ENCODE measurements at places on chromosomes 12 and 14. TPM values are rescaled to one million over a fixed set of nuclear protein-coding genes. Genes with fewer than 3 reads are reported as not detected.

Gene PLEK2
- 8.6 TPM for polyA plus RNA-seq

Gene RNASE2
- polyA plus RNA-seq = 0.45 TPM

DNA sequence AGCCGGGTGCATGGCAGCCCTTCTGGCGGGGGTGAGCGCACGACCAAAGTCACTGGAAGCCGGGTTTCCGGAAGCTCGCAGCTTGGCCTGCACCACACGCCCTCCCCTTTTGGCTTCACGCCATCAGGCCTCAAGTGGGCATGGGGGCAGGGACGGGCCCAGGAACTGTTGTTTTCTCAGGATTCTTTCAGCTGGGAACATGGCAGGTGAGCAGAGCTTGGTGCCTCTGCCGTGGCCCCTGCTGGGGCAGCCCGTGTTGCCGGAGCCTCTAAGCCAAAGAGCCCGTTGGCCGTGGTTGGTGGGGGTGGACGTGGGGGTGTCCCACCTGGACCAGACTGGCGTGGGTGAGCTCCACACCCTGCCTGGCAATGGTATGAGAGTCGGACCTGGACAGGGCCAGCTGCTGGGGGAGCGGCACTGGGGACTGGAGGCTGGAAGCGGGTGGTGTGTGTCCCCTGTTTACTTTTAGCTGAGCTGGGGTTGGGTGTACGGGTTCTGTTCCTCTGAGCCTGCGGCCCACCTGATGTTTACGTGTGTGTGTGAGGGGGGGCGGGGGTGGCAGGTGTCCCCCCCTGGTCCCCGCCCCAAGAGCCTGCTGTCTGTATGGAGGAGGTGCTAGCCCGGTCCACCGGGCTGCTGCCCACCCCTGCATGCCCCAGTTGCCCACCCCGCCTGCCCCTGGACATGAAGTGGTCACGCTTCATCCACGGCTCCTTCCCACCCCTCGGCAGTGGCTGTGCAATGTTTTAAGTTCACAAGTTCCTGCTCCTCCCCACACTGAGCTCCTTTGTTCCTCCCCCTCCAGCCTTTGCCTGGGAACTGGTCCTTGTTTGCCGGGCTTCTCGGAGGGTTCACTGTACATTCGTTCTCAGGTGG lies 28.7 kb upstream of the PLD4 start:
- H3K36me3 ChIP-seq = no peaks in the 10 kb centered on the region
- H3K27ac ChIP-seq = peak overlapping the region; percentile 68
- no peak overlapping the region for H3K4me3 ChIP-seq
- peaks cover 8% of the 10 kb centered on the region for H3K4me1 ChIP-seq
- no peaks in the 10 kb centered on the region for H3K27me3 ChIP-seq
- DNase-seq = peak; percentile 87

GRCh38 chr14:54572316-54572715 lies 5.4 kb downstream of the SAMD4A start:
- no peak overlapping the region for H3K4me3 ChIP-seq
- H3K36me3 ChIP-seq = no peaks in the 10 kb centered on the region
- no peak for DNase-seq
- no peak overlapping the region for H3K27ac ChIP-seq

- no peaks in the 10 kb centered on the region for H3K4me1 ChIP-seq
- no peaks in the 10 kb centered on the region for H3K36me3 ChIP-seq
- no peak overlapping the region for H3K27ac ChIP-seq
- no peaks in the 10 kb centered on the region for H3K27me3 ChIP-seq
- no peak overlapping the region for H3K4me3 ChIP-seq
- DNase-seq = no peak
Observed at GRCh38 chr12:46221255-46222128, 47.4 kb downstream of the SLC38A1 start.
